ENCODE measurements at places on chromosomes 13 and 19.
A peak's percentile ranks its signal among the peaks of the same experiment; 100 is the strongest.

DNA sequence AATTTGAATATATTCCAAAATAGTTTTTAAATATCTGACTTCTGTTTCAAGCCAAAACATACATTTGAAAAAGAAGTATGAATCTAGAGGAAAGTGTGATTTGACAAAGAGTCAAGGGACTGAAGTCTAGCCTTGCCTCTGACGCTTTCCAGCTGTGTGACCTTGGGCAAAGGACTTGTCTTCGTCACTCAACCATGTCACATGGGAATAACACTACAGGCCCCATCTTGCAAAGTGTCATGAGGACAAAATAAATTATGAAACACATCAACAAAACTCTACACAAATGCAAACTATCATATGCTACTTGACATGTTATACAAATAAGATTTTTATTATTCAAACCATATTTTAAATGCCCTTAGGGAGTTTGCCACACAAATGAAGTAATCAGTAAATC lies 73.0 kb downstream of the CYSLTR2 start:
- no peak for DNase-seq

DNA sequence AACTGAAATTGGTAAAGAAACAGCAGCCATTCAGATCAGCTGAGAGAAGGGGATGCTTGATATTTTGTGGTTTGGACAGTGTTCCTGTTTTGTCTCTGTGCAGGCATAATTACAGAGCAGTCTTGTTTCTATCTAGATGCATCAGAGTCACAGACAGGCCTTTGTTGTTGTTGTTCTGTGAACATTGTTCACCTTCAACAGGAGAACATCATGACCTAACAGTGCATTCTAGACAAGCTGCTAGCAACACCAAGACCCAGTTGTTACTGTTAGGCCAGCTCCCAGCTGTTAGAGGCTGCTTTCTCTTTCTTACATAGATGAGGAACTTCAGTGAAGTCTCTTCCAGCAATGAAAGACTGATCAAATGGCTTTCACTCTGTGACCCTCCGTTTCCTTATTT lies 8.5 kb upstream of the LSR start:
- no peak for DNase-seq

DNA sequence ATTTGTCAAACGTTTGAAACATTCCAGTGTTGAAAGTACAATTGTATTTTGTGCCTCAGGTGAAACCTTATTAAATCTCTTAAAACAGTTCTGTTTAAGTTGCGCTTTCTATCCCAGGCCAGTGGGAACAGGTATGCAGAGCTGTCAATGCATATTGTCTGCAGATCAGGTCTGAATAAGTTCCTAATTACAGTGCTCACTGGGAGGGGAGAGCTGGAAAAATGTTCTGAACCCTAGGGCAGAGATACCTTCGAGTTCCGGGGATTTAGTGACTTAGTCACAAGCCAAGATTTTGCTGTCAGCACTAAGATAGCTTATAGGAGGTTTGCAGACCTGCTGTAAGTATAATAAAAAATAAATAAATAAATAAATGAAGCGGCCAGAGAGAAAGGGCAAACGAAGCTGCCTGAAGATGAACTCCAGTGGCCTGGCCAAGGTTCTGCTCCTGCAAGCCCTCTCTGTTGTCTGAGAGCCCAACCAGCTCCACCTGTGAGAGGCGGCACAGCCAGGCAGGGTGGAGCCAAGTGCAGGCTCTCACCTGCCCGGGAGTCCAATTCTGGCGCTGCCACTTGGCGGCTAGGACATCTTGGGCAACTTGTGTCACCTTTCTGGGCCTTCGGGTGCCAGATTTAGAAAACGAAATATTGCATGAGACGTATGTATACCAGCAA lies 97.9 kb upstream of the SLC7A1 start:
- no peak for DNase-seq

- DNase-seq = peak; percentile 28
Measured at GRCh38 chr13:22800526-22801401, 380.0 kb upstream of the SGCG start.

GRCh38 chr19:42965176-42965575 lies 28.2 kb upstream of the PSG7 start:
- DNase-seq = peak; percentile 79

GRCh38 chr13:31793246-31793645 lies 53.9 kb downstream of the RXFP2 start:
- DNase-seq = peak; percentile 50

- no peak for DNase-seq
Measured at GRCh38 chr13:75825594-75825993, 189.5 kb downstream of the LMO7 start.

GRCh38 chr13:88086577-88086976 lies 415.4 kb downstream of the SLITRK5 start:
- peak; percentile 1 for DNase-seq

DNA sequence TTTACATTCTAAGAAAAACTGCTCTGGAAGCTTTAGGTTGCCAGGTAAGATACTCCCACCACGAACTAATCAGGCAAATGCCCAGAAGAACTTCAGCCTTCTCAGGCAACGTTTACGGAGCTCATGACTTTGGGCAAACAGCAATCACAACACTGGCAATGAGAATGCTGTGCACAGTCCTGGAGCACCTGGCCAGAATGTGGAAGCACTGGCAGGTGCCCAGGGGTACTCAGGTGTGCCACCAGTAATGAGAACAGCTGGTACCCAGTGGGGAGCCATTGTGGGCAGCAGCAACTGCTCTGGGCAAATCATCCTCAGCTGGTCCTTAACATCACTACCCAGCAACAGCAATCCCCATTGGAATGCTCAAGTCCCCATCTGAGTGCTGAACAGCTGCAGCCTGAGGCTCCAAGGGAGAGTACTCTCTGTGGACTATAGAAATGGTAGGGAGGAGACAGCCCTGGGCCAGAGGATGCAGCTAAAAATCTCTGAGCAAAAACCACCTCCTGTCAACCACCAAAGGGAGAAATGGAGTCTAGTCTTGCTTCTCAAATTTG lies 210.0 kb downstream of the FOXO1 start:
- no peak for DNase-seq

GRCh38 chr19:19540064-19540714 lies 2.1 kb downstream of the CILP2 start:
- peak; percentile 77 for DNase-seq

DNA sequence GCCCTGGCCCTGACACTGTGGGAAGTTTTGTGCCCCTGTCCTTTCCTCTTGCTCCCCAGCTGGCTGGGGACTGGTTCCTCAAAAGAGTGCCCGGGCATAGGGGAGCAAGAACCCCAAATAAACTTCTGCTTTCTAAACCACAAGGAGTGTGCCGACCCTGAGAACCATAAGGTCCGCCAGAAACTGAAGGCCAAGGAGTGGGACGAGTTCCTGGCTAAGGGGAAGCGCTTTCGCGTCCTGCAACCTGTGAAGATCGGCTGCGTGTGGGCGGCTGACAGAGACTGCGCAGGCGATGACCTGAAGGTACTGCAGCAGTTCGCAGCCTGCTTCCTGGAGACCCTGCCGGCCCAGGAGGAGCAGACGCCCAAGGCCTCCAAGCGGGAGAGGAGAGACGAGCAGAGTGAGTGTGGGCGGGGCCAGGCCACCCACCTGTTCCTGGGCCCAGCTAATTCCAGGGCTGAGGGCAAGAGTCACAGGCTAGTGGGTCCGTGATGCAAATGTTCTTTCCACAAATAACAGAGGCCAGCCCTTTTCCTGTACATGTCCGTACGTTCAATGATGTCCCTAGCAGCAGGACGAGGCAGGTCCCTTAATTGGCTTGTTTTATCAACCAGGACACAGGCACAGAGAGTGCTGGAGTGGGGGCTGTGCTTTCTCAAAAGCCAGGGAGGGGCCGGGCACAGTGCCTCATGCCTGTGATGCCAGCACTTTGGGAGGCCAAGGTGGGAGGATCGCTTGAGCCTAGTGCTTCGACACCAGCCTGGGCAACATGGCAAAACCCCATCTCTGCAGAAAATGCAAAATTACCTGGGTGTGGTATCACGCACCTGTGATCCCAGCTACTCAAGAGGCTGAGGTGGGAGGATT lies 25.6 kb downstream of the UBXN6 start:
- no peak for DNase-seq

GRCh38 chr13:93169980-93170379 lies 56.6 kb upstream of the GPC6 start:
- DNase-seq = peak; percentile 89

- DNase-seq = peak; percentile 84
Measured at GRCh38 chr19:47190167-47190727, 40.8 kb downstream of the BBC3 start.

DNA sequence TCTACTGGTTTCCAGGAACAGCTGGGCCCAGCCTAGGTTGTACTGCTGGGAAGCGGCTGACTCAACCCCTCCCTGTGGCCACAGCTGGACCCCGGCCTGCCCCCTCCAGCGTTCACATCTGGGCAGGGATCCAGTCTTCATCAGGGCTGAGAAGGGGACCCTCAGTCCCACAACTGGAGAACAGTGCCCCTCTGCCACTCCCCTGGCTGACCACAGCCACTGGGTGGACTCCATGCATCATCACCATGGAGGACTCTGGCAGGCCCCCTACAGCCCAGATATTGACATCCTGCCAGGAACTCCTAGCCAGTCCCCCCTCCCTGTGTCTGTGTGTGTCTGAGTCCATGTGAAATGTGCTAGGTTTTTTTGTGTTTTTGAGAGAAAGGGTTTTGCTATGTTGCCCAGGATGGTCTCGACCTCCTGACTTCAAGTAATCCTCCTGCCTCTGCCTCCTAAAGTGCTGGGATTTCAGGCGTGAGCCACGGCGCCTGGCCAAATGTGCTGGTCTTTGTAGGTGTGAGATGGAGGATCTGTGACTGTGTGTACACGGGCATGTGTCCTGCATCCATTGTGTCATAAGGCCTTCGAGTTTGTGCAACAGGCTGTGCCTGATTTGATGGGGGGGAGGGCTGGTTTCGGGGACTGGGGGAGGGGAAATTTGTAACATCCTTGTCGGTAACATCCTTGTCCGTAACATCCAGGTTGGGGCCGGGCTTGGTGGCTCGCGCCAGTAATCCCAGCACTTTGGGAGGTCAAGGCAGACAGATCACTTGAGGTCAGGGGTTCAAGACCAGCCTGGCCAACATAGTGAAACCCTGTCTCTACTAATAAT lies 4.0 kb upstream of the HOOK2 start:
- DNase-seq = peak; percentile 88

- DNase-seq = no peak
Measured at GRCh38 chr19:8915997-8916396, 83.8 kb downstream of the MBD3L1 start.
